Nucleus accumbens (tissue), 56 donors: ENCODE measurements at places on chromosomes 12 and 14.
A peak's percentile ranks its signal among the peaks of the same experiment; 100 is the strongest.

GRCh38 chr12:52391618-52392002, 6.2 kb upstream of the KRT84 start:
- DNase-seq: peak; percentile 24

DNA sequence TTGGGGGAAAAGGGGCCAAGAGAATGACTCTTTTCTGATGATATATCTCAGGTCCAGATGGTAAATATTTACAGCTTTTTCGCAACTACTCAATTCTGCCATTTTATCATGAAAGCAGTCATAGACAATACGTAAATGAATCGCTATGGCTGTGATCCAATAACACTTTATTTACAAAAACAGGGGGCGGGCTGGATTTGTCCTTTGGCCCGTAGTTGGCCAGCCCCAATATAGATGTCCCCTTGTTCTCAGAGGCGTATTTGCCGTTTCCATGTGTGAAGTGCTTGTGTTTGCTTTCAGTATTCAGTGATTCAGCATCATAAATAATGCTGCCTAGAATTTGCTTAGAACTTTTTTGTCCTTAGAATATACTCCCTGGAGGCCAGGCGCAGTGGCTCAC, 77.2 kb downstream of the CCDC92 start:
- peak; percentile 32 for DNase-seq

GRCh38 chr14:95675486-95675885, 10.7 kb upstream of the TCL1B start:
- no peak for DNase-seq

DNA sequence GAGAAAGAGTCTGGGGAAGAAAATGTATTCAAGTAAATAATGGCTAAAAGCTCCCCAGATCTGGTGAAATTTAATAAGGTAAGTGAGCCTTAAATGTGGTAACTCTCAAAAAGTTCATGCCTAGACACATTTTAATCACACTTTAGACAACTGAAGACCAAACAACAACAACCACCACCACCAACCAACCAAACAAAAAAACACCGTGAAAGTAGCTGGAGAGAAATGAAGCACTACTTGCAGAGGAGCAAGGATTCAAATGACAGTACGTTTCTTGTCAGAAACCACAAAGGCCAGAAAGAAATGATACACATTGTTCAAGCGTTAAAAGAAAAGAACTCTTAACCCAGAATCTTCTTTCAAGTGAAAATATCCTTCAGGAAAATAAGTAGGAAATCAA, 208.3 kb downstream of the MYRFL start:
- no peak for DNase-seq

- no peak for DNase-seq
Observed at GRCh38 chr14:101509730-101510371, 51.4 kb upstream of the DIO3 start.

DNA sequence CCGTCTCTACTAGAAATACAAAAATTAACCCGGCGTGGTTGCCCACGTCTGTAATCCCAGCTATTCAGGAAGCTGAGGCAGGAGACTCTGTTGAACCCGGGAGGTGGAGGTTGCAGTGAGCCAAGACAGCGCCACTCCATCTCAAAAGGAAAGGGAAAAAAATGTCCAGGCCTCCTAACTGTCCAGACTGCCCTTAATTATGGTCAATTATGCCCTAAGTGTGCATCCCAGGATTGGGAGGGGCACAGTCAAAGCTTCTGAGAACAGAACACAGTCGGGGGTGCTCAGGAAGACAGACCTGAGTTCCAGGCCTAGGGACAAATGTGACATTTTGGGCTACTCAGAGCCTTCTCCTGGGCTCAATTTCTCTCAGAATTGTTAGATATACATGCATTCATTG, 31.8 kb upstream of the SMUG1 start:
- DNase-seq: no peak

GRCh38 chr12:130526813-130527212, 189.1 kb downstream of the PIWIL1 start:
- no peak for DNase-seq

- DNase-seq: no peak
Observed at GRCh38 chr14:94540031-94540794, 21.0 kb upstream of the SERPINA4 start.

DNA sequence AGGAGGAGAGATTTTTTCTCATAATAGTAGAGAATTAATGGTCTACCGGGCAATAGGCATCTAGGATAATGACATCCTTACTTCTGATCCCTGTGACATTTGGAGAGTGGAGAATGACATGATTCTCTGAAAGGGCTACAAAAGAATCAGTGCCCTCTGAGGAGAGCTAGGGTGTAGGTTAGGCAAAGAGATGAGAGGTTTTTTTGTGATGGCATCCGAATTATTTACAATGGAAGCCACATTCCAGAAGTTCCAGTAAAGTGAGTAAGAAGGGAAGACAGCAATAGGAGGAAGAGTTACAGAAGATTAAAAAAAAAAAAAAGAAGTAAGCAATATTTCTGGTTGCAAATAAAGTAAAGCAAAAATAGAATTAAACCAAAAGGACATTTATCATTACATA, 478.0 kb downstream of the RMST start:
- DNase-seq: no peak

- no peak for DNase-seq
Observed at GRCh38 chr12:92722897-92723296, 20.1 kb downstream of the PLEKHG7 start.

DNA sequence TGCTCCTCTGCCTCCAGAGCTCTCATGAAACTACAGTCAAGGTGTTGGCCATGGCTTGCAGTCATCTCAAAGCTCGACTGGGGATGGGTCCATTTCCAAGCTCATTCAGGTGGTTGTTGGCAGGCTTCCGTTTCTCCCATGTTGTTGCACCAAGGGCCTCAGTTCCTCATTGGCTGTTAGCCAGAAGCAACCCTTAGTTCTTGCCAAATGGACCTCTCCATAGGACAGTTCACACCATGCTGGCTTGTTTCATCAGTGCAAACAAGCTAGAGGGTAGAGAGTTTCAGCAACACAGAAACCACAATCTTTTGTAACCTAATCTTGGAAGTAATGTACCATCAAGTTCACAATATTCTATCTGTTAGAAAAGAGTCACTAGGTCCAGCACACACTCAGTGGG, 22.7 kb upstream of the PPM1A start:
- DNase-seq: no peak

GRCh38 chr14:33710273-33710672, 240.6 kb downstream of the EGLN3 start:
- no peak for DNase-seq

GRCh38 chr14:101706509-101707067, 54.9 kb upstream of the PPP2R5C start:
- no peak for DNase-seq

DNA sequence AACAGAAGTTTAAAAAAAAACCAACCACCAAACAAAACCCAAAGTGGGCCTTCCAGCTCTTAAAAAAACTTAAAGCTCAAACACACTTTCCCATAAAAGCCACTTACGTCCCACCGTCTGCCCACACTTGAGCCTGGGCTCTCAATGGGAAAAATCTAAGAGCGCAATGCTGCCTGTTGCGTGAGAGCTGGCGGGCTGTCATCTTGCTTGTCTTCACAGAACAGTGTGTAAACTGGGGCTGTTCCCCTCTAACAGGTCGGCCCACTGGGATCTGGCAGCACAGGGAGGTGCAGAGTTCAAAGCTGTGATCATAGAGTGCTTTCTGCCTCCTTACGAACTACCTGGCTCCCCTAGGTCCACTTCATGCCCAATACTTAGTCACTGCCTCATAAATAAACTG, 80.0 kb downstream of the DICER1 start:
- DNase-seq: no peak

GRCh38 chr12:29152223-29152868, 3.3 kb downstream of the FAR2 start:
- DNase-seq: no peak

- DNase-seq: no peak
Observed at GRCh38 chr12:79692860-79693577, 2.3 kb upstream of the PAWR start.

DNA sequence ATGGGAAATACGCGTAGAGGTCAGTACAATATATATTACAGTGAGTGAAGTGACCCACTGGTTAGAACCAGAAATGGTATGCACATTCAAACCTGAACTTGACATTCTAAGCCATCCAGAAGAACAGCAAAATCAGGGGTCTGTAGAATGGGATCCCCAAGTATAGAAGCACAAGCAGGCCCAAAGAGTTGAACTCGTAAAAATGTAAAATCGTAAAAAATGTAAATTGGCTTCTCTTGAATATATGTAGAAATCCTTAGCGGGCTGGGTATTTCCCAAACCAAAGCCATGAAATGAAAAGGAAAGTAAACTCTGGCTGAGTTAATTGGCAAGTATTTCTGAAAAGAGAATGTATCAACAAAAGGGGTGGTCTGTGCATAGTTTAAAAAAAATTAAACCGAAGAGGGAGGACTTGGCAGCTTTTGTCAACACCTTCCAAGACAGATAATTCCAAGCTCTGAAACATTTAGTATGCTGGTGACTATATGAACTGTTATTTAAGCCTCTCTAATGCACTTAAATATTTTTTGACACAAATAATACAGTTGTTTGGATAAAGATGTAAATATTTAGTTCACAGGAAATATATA, 1505.6 kb upstream of the FLRT2 start:
- no peak for DNase-seq

DNA sequence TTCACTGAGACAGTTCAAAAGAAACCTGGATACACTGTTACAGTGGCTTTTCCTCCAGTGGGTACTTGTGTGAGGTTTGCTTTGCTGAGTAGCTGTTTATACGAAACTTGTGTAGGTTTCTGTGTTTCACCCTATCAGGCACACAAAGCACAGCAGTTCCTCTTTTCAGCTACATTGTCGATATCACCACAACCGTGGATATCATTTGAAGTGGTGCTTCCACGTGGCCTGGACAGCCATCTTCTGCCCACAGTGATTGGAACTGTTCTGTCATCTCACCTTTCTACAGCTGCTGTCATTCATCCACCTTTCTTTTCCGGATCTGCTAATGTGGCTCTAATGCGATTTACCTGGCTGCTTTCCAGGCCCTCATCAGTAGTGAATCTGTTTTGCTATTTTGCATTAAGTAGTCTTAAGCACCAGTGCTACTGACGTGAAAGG, 368.8 kb downstream of the SYT1 start:
- no peak for DNase-seq

- no peak for DNase-seq
Observed at GRCh38 chr14:24866067-24866639, 183.8 kb downstream of the STXBP6 start.

GRCh38 chr12:62928632-62929031, 6.3 kb downstream of the PPM1H start:
- DNase-seq: no peak
